ENCODE measurements at places on chromosomes 11 and 22. TPM values are rescaled to one million over a fixed set of nuclear protein-coding genes. Genes with fewer than 3 reads are reported as not detected.

Gene TREH
- not detected for total RNA-seq

Gene IGSF9B
- total RNA-seq: 56.2 TPM

DNA sequence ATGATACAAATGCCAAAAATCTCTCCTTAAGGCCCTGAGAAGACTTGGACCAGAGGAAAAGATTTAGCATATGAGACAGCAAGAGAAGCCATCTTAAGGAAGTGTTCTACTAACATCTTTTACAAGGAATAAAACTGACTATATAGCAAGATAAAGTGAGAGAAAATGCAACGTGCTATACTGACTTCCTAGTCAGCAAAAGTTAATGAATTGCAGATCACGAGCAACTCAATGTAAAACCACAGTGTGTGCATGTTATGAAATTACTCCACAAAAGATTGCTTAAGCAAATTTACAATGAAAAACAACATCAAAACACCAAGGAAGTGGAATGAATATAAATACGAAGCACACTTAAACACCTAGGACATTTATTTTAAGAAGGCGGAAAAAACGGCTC lies 187.5 kb downstream of the CADM1 start:
- no peak overlapping the region for H3K4me3 ChIP-seq
- H3K27me3 ChIP-seq: no peaks in the 10 kb centered on the region
- H3K4me1 ChIP-seq: peaks cover 5% of the 10 kb centered on the region
- H3K27ac ChIP-seq: no peak overlapping the region

Gene OR52N4
- not detected for total RNA-seq

Gene OR52M1
- not detected for total RNA-seq

GRCh38 chr11:73172992-73173656 lies 31.0 kb upstream of the FCHSD2 start:
- H3K4me3 ChIP-seq: no peak overlapping the region
- H3K27me3 ChIP-seq: no peaks in the 10 kb centered on the region
- peaks cover 29% of the 10 kb centered on the region for H3K4me1 ChIP-seq
- DNase-seq: no peak

- no peak overlapping the region for H3K27ac ChIP-seq
- H3K4me3 ChIP-seq: no peak overlapping the region
- no peaks in the 10 kb centered on the region for H3K36me3 ChIP-seq
- no peaks in the 10 kb centered on the region for H3K4me1 ChIP-seq
- no peak for DNase-seq
These were observed 20.3 kb upstream of the WNT11 start for GRCh38 chr11:76226626-76227025.

- no peaks in the 10 kb centered on the region for H3K4me1 ChIP-seq
- no peaks in the 10 kb centered on the region for H3K27me3 ChIP-seq
- H3K27ac ChIP-seq: no peak overlapping the region
- no peaks in the 10 kb centered on the region for H3K36me3 ChIP-seq
- DNase-seq: peak; percentile 64
These were observed 858.8 kb downstream of the TBC1D22A start for GRCh38 chr22:47621253-47621652.

Gene C11orf91
- total RNA-seq: not detected

DNA sequence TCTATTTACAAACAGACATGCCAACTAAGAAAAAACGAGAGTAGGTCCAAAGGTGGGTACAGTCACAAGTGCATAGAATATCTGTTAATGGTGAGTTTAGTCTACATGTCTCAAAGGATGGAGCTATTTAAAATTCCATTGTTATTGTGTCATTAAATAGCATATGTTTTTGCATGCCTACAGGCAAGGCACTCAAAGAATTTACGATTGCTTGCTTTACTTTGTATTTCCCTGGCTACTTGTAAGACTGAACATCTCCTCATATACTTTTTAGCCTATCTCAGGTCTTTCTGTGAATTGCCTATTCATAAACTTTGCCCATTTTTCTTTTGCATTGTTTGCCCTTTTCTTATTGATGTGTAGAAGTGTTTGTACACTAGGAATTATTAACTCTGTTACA lies 39.7 kb downstream of the DEUP1 start:
- H3K36me3 ChIP-seq: no peaks in the 10 kb centered on the region
- H3K4me1 ChIP-seq: no peaks in the 10 kb centered on the region
- H3K4me3 ChIP-seq: no peak overlapping the region
- DNase-seq: no peak
- no peaks in the 10 kb centered on the region for H3K27me3 ChIP-seq
- no peak overlapping the region for H3K27ac ChIP-seq

GRCh38 chr11:99687320-99687719 lies 666.6 kb downstream of the CNTN5 start:
- no peak overlapping the region for H3K27ac ChIP-seq
- H3K4me1 ChIP-seq: no peaks in the 10 kb centered on the region
- H3K4me3 ChIP-seq: no peak overlapping the region
- no peaks in the 10 kb centered on the region for H3K36me3 ChIP-seq
- DNase-seq: no peak

GRCh38 chr11:67463680-67464410 lies 5.2 kb downstream of the TMEM134 start:
- peak overlapping the region; percentile 65 for H3K4me3 ChIP-seq
- DNase-seq: no peak
- H3K27me3 ChIP-seq: no peaks in the 10 kb centered on the region
- H3K4me1 ChIP-seq: peaks cover 41% of the 10 kb centered on the region

DNA sequence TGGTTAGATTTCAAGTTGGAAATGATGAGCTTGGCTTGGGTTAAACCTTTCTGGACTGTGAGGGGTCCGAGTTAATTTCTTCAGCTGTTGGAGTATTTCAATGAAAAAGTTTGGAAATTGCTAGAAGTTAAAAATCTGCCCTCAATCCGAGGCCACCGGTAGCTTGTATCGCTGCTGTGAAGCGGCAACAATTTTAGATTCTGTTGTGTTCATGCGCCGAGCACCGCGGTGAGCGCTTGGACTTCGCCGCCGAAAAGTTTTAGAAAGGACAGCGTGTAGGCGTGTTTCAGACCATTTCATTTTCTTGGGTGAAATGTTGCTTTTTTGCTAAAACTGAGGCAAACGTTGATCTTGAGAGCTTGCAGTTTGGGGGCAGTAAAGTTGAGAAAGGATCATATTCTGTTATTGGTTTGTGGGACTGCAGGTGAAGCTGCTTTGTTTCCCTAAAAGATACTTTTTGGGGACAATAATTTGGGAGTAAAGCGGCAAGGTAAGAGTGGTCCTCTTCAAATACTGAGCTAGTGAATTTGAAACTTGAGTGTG lies 928 bp downstream of the FBXO7 start:
- H3K4me3 ChIP-seq: peak overlapping the region; percentile 89
- peaks cover 59% of the 10 kb centered on the region for H3K4me1 ChIP-seq
- H3K27ac ChIP-seq: peak overlapping the region; percentile 99
- DNase-seq: no peak
- no peaks in the 10 kb centered on the region for H3K27me3 ChIP-seq

DNA sequence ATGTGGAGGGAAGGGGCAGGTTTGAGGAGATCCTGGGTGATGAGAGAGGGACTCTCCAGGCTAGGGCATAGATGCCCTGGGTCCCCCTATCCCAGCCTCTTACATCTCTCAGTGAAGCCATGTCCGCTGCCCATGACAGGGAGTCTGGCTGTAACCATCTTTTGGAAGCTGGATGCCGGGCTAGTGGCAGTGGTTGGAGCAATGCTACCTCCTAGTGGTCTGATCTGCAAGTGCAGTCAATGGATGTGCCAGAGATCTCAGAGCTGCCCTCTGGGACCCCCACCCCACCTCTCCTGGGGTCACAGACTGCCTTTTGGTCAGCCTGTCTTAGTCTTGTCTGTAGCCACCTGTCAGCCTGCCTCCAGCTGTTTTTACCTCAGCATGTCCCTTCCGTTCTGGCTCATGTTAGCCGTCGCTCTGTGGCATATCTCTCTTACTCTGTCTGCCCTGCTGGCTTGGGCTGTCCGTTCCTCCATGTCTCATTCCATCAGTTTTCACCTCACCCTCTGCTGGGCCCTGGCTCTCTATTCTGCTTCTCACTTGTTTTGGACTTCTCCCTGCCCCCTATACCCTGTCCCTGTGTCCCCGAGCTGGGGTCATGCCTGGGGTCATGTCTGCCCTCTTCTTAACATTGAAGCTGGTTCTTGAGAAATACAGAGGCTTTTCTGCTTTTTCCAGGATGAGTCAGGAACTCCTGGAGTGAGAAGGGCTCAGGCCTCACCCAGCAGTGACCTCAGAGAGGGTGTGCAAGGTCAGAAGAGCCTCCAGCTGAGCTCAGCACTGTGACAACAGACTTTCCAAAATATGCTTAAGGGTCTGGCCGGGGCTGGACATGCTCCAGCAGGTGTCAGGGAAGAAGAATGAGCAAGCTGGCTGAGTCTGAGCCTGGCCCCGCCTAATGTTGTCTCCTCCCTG lies 52.0 kb upstream of the THY1 start:
- H3K4me1 ChIP-seq: peaks cover 27% of the 10 kb centered on the region
- peak; percentile 92 for DNase-seq
- H3K36me3 ChIP-seq: no peaks in the 10 kb centered on the region
- H3K27me3 ChIP-seq: no peaks in the 10 kb centered on the region
- peak overlapping the region; percentile 71 for H3K27ac ChIP-seq
- no peak overlapping the region for H3K4me3 ChIP-seq

Gene HBB
- total RNA-seq: 6.6 TPM

Gene MMP3
- 1.2 TPM for total RNA-seq

GRCh38 chr22:29487426-29487986 lies 7.5 kb downstream of the NEFH start:
- H3K36me3 ChIP-seq: no peaks in the 10 kb centered on the region
- no peak for DNase-seq
- H3K27ac ChIP-seq: no peak overlapping the region
- H3K4me1 ChIP-seq: no peaks in the 10 kb centered on the region
- H3K4me3 ChIP-seq: no peak overlapping the region

Gene ADM2
- under 0.01 TPM for total RNA-seq

Gene TBX1
- 2.1 TPM for total RNA-seq

DNA sequence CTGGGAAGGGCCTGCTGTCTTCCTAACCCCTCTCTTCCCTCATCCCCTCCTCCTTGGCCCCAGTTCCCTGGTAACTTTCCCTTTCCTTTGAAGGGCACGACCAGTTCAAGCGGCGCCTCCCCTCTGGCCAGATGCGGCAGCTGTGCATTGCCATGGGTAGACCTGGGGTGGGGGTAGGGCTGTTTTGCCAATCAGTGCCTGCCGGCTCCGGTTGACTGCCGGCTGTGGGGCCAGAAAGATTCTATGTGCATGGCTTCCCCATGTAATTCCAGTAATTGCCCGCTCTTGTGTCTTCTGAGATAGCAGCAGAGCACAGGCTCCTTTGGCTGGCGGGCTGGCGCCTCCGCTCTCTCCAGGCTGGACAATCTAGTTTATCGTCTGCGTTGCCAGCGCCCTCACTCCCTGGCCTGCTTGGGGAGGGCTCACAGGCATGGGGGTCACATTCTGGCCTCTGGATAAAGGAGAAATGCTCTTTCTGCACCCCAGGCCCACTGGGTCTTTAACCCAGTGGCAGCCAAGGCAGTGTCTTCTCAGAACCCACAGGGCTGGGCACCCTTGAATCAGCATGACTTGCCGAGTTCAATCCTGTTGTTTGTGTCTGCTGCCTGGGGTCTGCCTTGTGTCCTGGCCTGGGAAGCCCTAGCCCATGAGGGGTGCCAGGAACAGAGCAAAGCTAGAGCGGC lies 9.4 kb downstream of the SIDT2 start:
- peaks cover 89% of the 10 kb centered on the region for H3K36me3 ChIP-seq
- no peak for DNase-seq
- no peaks in the 10 kb centered on the region for H3K27me3 ChIP-seq
- peaks cover 17% of the 10 kb centered on the region for H3K4me1 ChIP-seq
- peak overlapping the region; percentile 13 for H3K27ac ChIP-seq
- no peak overlapping the region for H3K4me3 ChIP-seq

Gene NRIP3
- total RNA-seq: 4.0 TPM

Gene MYBPC3
- not detected for total RNA-seq

Measured in esophagus muscularis mucosa (tissue), 4 donors.